Stromal cell of bone marrow (primary cell): ENCODE measurements at places on chromosomes 16 and 17.

DNA sequence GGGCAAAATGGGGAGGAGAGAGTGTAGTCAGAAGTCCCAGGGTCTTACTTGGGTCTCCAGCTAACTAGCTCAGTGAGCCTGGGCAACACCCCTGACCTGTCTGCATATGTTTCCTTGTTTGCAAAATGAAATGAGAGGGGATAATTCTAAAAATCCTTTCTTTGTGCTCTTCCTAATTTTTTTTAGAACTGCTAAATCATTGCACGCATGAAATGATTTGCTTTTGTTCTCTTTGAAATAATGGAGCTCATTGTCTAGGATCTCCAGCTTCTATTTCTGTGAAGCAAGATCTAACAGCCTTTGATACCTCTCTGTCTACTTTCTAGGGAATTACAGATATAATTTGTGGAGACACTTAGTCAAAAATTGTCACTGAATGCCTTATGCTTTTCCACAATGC, 181.3 kb downstream of the CDH13 start:
- no peak for DNase-seq

DNA sequence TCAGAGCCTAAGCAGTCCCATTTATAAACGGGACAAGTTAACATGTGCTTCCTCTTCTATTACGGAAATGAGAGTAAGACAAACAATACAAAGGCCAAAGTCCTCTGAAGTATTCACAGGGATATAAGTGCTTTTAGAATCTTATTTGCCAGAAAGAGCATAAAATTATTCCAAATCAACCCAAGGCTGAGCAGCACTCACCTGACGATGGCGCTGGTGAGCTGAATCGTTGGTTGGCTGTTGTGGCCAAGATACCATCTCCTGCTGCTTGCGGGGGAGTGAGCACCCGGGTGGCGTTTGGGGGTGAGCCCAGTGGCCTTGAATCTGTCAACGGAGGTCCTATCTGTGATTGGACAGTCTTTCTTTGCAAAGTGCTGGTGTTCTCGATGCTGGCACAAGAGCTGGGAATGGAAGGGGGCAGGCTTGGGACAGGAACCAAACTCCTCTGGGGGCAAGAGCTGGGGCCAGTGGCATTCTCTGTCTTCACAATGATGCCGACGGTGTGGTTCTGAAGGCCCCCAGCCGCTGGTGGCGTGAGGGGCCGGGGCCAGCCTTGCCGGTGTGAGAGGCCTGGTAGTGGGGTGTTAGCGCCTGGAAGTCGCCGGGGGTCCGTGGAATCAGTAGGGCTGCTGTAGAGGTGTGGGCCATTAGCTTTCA, 9.5 kb upstream of the DHRS13 start:
- DNase-seq = no peak

GRCh38 chr17:62670202-62670821, 42.8 kb downstream of the MRC2 start:
- no peak for DNase-seq

- no peak for DNase-seq
These were observed 240.8 kb downstream of the C16orf95 start for GRCh38 chr16:87076331-87076949.

- DNase-seq = no peak
These were observed 169.8 kb downstream of the LAT start for GRCh38 chr16:29154676-29155121.

DNA sequence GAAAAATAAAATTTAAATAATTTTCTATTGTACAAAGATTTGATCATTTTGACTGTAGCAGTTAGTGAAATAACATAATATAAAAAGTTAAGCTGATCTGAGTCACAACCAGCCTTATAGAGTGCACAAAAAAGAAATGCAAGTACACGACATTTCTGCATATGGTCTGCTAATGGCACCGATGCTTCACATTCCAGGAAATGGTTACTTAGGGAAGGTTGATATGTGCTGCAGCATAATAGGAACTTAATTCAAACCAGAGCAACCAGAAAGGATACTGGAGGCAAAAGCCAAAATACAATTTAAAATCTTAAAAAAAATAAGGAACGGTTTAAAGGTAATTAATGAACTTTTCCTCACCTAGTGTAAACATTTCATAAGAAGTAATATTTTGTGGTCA, 10.0 kb upstream of the CFDP1 start:
- DNase-seq = no peak

- peak; percentile 18 for DNase-seq
These were observed 111.4 kb downstream of the UTP18 start for GRCh38 chr17:51371732-51372151.

- no peak for DNase-seq
These were observed 32.7 kb downstream of the BMERB1 start for GRCh38 chr16:15466886-15467781.

DNA sequence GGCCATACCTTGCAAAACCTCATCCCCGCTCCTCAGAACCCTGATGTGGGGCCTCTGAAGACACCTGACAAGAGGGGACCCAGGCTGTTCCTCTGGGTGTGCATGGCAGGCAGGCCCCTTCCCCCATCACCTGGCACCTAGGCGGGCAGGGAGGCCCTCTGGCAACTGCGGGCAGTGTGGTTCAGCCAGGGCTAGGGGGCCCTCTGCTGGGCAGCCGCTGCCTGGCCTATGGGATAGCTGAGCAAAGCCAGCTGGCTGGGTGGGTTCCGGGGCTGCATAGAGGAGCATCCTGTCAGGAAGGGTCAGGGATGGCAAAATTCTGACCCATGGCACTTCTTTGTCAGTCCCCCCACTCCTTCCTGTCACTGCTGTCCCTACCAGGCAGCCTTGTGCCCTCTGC, 228.7 kb upstream of the ASIC2 start:
- DNase-seq = no peak

DNA sequence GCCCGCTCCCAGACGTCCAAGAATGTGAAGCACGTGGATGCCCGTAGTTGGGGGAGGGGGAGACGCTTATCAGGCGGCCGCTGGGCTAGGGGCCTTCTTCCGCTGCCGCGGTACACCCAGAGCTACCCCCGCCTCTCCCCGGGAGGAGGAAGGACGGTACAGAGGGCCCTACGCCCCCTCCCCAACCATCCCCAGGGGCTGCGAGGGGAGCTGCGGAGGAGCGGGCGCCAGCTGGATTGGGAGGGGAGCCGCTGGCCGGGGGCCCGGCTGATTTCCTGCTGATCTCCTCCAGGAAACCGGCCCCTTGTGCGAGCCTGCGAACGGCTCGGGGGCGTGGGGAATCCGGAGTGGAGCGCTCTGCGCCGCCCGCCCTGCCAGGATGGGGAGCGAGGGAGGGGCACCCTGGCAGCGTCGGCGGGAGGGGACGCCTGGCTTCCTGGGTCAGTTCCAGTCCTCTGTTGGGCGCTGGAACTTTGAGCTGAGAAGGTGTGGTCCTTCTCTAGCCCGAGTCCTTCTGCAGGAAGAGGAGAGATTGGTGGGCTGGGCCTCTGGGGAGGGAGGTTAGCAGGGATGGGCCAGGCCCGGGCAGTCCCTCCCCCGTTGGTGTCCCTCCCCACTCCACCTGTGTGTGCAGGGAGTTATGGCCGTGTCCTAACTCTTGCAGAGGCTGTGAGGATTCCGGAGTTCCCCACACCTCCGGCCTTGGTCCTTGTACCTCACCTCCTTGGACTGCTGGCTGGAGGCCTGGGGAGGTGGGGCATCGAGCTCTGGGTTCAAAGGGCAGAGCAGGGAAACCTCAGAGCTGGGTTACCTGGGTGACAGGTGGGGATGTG, 19.2 kb downstream of the GJD3 start:
- no peak for DNase-seq

DNA sequence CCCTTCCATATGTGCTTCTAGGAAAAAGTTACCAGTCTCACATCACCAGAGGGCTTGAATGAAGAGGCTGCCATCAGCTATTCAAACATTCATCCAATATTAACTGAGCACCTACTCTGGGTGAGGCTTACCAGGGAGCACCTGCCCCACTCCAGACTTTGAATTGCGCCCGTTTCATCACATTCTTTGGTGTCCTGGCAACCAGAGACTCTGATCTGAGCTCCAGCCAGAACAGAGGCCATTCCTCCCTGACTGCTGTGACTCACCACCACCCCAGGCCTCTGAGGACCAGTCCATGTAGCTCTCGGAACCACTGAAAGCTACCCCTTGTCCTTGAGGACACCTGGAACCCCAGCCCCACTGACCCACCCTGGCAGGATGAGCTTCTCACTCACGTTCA, at the start of gene C16orf96:
C16orf96 (plus strand) TSS at position 229 of the 400 bp plus-strand sequence; CDS start at position 379, 150 bp downstream.
- no peak for DNase-seq

GRCh38 chr17:1577182-1577581, 14.6 kb upstream of the PITPNA start:
- DNase-seq = peak; percentile 97

DNA sequence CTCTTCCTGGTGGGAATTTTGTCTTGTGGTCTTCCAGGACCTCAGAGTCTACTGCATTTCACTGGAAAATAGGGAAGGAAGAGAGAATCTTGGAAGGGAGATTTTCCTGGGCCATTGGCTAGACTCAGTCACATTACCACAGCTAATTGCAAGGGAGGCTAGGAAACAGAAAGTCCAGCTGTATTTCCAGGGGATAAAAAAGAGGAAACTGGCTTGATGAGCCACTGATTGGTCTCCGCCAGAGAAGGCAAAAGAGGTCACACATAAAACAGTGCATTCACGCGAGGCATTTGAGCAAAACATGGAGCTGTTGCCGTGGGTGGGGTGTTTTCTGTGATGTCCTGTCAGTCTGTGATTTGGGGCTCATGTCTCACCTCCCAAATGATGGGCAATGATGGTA, 345.3 kb downstream of the FOXL1 start:
- no peak for DNase-seq

DNA sequence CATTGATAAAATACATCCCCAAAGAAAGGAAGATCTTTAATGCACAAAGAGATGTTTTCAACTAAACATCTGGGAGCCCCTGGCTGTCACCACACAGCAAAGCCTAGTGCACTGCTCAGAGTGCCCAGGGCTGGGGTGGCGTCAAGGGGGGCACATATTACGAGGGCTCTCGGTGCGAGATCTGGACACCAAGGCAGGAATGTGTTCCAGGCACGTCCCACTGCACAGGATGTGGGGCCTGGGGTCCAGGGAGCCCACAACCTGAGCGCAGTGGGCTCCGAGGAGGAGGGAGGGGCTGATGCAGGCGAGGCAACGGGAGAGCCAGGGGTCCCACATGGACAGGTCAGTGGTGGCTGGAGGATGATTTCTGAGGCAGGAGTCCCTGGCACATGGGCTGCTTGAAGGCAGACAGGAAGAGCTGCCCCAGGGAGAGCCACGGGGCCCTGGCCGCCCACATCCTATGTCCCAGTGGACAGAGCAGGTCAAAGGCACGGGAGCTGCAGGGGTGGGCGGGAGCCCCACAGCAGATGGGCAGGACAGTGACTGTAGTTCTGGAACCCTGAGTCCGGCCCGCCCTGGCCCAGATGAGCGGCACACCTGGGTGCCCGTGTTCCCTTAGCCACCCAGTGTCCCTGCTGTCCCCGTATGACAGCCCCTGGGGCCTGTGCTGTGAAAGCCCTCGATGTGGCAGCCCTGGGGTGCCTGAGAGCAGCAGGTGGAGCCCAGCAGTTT, 56.4 kb downstream of the ZNF778 start:
- no peak for DNase-seq

DNA sequence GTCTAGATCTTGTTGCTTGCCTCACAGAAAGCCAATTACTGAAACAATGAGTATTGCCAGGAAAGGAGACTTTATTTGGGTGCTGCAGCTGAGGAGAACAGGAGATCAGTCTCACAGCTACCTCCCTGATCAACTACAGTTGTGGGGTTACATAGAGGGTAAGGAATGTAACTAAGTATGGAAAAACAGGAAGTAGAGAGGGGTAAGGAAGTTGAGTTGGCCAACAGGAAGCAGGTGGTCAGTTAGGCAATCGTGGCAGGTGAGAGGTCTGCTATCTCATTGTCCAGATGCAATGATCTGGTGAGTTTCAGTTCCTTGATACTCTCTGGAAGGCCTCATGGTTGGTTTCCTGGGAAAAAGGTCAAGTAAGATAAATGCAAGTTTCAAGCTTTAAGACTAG, 333.1 kb upstream of the GOT2 start:
- DNase-seq = no peak

GRCh38 chr17:1762901-1763898, 1.3 kb downstream of the SERPINF1 start:
- peak; percentile 63 for DNase-seq

DNA sequence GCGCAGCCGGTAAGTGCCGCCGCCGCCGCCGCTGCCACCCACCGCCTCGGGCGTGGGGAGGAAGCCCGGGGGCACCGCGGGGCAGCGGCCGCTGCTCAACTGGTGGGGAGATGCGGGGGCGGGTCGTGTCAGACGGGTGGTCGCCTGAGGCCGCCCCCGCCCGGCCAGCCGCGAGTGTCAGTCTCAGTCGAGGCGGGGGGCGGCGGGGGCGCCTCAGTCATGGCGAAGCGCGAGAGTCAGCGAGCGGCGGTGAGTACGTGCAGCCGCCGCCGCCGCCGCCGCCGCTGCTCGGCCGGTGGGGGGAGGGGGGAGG, 76.2 kb downstream of the CHD9 start:
- no peak for DNase-seq
